ENCODE measurements at places on chromosomes 4 and X. TPM values are rescaled to one million over a fixed set of nuclear protein-coding genes. Genes with fewer than 3 reads are reported as not detected.

Gene BEX2
- 2.7 TPM for polyA plus RNA-seq

Gene F8A2
- polyA plus RNA-seq: not detected

Gene TTC29
- 0.03 TPM for polyA plus RNA-seq

Gene TNMD
- polyA plus RNA-seq: 0.06 TPM

Gene SYNPO2
- 475 TPM for polyA plus RNA-seq

DNA sequence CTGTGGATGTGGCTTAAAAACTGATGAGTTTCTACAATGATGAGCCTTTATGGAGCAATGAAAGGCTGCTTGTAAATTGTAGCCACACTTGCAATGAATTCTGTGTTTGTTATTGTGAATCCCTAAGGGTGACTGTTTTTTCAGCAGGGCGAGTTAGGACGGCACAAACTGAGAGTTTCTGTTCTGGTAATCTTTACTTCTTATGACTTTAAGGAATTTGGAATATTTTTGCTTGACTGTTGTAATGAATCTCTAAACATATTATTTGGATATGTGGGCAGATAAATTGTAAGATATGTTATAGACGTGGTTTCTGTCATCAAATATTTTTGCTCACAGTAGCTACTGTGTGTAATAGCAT, 22.2 kb downstream of the RBPJ start:
- DNase-seq: no peak

DNA sequence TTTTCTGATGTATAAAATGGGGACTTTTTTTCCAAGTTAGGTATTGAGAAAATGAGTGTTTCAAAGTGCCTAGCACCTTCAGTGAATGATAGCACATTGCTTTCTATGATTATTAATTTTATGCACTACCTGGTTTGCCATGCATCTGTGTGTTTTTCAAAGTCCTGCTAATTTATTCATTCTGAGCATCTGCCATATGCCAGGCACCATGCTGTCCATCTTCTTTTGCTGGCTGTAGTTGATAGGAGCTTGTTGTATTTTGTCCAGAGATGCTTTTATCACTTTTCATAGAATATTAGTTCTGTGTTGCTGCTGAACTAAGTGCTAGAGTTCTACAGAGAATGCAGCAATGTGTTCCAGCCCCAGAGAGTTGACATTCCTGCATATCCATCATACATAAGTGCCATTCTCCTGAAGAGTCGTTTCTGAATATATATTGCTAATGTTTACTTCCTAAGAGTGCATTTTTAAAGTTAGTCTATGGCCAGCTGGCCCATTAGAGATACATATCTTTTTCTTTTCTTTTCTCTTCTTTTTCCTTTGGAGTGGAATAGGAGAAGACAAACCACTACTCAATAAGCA, 49.0 kb upstream of the CLNK start:
- DNase-seq: no peak

DNA sequence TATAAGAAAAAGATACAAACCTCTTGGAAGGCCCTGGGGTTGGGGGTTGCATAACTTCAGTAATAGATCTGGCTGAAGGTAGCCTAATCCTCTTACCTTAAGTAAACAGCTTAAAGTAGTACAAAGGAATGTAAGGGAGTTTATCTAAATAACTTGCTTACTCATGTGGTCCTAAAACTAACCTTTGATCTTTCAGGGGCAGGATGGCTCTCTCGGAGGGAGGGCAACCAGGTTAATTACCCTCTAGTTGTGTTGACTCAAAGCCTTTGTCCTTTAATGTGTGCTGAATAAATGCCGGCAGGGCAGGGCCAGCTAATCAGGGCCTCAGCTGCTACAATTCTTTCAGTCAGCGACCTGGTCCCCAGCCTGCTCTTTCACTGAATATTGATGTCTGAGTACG, 822.0 kb upstream of the SLIT2 start:
- DNase-seq: no peak

DNA sequence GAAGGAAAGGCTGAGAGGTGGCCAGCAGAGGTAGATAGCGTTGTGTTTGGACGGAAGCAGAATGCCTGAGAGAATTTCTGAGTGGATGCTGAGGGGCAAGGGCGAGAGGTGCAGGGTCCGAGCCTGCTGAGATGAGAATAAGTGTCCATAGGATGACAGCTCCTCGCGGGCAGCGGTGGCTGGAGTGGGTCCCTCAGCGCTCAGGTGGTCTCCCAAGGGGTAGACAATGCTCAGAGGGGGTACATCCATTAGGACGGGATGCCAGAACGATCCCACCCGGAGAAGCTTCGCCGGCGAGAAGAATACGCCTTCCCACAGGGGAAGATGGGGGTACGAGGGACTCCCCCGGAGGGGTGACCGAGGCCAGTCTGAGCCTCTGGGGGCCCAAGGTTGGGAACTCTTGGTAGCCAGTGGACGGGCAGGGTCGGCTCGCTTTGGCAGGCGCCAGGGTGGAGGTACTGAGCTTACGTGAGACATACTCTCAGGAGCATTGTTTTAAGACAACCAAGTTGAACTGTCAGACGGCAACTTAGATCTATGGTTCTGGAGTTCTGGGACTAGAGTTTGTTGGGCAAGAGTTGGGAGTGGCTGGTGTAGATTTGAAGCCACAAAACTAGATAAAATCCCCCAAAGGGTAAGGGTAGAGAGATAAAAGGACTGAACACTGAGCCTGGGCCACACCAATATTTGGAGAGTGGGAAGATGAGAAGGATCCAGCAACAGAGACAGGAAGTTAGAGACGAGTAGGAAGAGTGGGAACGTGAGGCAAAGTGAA, 15.8 kb downstream of the BRCC3 start:
- DNase-seq: no peak

DNA sequence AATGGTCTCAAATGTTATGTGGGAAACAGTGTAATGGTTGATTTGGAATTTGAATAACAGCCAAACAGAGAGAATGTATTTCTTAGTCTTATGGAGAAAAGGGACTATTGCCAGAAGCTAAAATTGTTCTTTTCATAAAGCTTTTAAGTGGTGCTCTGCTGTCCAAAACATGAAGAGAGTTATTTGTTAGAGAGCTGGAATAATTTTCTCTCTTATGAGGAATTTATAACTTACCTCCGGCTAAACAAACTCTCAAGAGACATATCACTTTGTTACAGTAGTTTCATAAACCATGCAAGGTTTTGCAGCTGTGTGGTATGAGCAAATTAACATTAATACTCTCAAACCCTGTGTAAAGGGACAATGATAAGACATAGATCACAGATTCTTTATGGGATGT, 28.6 kb downstream of the SULT1B1 start:
- DNase-seq: no peak

GRCh38 chrX:15242899-15243555, 26.9 kb downstream of the ASB9 start:
- no peak for DNase-seq

DNA sequence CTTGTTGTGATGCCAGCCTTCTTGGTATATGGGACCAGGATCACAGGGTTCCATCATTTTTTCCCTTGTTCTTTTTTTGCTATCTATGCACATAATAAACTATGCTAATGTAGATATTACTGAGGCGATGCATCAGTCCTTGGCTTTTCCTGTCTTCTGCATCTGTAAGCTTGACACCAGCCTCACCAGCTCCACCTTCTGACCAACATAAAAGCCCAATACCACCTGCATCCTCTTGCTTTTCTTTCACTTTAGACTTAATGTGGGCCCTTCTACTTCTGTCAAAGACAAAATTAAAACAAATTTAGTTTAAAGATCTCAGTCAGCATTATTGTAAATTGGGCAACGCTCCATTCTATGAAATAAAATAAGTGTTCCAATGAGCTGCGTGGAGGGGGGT, 1718.8 kb upstream of the PCDH10 start:
- DNase-seq: no peak

DNA sequence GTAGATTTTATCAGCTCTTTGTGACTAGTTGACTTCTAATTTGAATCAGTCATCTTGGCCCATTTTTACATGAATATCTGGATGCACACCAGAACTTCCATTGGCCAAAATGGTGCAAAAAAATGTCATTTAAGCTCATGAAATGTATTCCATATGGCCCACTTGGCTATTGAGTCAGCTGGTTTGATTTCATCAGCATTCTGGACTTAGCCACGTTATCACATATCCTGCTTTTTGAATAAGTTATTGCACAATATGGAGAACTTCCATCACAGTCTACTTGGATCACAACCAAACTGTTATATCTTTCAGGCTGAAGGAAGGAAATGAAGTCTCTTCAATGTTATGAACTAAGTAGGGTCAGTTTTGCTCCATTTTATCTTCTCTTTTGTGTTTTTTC, 640.6 kb downstream of the PCDH7 start:
- DNase-seq: no peak

DNA sequence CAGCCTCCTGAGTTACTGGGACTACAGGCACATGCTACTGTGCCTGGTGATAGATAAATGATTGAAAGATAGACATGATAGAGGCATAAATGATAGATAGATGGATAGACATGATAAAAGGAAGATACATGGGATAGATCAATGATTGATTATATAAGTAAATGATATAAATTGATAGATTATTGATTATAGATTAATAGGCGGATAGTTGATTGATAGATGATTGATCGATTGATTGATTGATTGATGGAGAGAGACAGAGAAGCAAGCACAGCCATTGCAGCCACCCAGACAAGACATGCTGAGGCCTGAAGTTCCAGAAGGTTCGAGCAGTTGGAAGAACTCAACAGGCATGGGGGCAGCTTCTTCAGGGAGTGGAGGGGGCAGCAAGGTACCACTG, 17.7 kb upstream of the PLXNB3 start:
- no peak for DNase-seq

DNA sequence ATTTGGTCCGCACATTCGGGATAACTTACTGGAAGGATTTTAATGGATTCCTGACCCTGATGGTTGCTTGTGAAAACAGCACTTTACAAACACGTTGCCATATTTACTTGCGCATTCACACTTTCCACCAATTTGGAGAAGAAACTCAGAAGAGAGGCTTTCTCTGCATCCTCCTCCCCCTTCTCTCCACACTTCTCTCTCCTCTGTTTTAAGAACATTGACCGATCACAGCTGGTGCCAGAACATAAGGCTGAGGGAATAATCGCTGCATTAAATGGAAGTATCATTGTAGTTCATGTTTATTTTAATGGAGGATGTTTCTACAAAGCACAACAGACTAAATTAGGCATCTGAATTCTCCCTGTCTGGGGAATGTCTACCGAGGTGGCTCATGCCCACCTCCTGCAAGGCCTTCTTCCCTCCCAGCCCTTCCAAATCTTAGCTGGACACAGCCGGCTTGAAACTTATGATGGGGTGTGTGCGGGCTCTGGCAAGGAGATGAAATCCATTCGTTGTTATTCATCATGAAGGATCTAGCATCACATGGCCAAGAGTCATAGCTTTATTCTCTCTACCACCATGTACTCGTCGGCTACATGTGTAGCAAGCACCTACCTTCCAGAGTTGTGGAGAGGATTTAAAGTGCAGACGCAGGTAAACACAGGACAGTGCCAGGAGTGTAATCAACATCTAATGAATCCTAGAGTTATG, 204.1 kb downstream of the LDB2 start:
- no peak for DNase-seq

DNA sequence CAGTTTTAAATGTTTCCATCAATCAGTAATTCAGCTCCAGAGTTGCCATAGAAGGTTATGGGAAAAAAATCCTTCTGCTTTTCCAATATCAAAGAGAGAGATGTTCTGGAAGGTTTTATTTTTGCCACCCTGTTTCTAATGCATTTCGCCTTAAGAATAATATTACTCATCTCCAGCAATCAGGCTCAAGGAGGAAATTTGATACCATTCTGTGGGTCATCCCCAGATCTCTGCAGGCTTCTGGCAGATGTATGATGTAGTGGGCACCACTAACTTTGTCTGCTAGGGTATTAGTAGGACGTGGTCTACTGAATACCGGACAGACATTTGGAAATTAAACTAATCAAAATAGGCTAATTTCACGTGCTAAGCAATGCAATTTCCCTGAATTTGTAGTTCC, 645.4 kb upstream of the TENM3 start:
- no peak for DNase-seq

DNA sequence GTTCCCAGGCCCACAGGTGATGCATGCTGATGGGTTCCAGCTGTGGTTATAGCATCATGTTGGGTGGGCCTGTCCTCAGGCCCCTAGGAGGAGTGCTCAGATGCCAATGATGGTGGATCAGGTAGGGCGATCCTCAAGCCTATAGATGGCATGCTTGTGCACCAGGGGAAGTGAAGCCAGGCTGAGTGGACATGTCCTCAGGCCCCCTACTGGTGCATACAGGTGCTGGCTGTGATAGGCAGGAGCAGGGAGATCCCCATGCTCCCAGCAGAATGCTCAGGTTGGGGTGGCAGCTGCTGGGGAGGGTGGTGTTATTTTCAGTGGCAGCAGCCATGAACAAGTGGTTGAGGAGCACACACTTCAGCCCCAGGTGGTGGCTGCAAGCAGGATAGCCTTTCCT, 96.0 kb downstream of the SMARCA1 start:
- no peak for DNase-seq

DNA sequence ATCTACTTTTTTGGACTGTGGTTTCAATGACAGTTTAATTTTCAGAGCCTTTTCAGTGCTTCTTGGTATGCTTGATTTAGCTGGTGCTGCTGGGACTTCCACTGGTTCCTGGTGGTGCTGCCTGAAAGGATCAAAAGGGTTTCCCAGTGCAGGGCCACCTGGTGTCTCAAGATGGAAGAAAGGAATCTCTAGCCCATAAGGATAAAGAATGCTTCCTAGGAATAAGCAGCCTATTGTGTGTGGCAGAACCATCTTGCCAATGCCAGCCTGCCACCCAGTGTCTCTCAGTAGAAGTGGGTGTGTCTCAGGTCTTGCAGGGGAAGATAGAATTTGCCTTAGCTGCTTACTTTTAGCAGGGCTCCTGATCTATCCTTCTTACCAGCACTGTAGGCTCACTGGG, 15.0 kb upstream of the RAI2 start:
- no peak for DNase-seq

DNA sequence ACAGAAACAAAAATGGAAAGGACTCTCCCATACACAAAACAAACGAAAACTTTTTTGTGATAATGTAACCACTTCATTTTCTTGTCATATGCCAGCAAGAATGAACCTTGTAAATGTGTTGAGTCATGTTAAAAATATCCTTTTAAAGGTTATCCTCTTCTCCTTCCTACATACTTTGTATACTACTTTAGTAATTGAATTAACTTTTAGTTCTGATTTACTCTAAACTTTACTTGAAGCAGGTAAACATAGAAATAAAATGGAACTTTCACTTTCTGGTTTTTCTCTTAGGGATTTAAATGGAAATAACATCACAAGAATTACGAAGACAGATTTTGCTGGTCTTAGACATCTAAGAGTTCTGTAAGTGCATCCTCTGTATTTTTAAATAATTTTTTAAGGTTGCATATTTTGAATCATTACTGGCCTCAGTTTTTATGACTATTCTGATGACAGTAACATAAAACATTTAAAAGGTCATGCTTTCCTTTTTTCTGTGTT, 4.7 kb downstream of the SLIT2 start:
- no peak for DNase-seq

Data from psoas muscle (tissue), 8 donors.